Fibroblast of skin of right quadriceps (primary cell): ENCODE measurements at places on chromosomes 2 and 18.

DNA sequence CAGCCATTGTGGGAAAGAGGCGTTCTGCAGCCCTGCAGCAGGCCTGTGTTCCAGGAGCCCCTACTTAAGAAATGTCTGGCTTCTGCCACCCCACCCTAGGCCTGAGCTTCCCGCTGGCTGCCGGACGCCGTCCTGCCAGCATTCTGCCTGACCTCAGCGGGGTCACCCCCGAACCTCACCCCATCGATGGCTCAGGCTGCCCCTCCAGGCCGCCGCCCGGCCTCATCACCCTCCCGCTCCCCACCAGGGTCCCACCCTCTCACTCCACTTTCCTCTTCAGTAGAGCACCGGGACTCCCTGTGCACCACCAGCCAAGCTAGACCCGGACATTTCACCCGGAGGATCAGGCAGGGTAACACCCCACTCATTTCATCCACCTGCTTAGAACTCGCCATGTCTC lies 73.6 kb upstream of the SALL3 start:
- DNase-seq: no peak

GRCh38 chr2:68225119-68225632 lies 27.2 kb downstream of the PPP3R1 start:
- no peak for DNase-seq

DNA sequence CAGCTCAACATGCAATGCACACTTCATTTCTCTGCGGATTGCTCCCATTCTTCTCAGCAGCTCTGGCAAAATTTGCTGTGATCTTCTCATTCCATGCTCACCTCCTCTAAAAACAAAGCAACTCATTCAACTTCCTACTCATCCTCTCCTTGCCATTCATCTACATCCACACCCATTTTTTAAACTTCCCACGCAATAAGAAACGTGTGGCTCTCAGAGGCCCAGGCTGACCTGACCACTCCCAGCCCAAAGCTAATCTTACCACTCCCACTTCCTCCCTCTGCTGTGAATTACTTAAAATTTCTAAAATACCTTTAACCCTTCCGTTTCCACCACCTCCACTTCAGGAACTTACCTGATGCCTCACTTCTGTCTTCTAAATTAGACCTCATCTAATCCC lies 15.2 kb downstream of the ABCB11 start:
- DNase-seq: no peak

GRCh38 chr2:231169488-231169887 lies 28.9 kb upstream of the ARMC9 start:
- no peak for DNase-seq

DNA sequence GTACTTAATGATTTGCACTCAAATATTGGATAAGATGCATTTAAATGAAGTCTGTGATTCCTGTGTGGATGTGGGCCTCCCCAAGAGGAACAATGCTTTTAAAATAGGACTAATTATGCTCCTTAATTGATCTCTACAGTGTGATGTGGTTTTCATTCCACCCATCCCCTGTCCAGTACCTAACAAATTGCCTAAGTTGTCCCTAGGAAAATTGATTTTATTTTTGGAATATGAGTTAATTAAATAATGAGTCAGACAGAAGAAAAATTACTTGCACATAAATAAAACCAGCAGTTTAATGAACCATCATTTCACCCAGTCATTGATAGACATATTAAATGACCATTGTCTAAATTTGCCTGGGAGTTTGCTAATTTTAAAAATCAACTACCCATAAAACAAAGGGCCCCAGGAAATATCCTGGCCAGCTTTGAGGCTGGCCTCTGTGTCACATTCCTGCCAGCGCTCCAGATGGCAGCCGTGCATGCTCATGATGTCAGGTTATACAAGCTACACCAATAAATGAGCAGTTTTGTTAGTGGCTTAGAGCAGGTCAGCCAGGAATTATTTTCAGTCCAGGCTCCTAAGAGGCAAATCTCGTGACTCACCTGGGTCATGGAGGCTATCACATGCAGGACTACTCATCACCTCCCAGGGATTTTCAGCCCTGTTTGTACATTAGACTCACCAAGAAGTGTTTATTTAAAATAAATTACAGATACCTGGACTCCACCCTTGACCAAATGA lies 31.9 kb downstream of the ABHD3 start:
- DNase-seq: peak; percentile 11

DNA sequence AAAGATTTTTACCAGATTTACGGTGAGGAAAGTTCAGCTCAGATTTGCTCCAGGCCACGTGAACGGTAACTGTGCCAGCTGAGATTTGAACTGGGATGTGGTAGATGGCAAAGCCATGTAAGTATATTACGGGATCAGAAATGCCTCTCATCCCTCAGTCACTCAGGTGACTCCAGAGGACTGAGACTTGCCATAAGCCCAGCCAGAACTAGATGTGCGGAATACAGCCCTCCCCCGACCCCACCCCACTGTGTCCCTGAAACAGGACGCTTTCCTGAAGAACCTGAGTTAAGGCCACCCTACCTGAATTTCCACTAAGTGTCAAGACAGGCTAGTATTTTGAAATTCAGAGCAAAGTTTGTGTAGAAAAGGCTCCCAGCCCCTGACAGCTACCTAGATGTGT lies 1.3 kb upstream of the FHL2 start:
- no peak for DNase-seq

DNA sequence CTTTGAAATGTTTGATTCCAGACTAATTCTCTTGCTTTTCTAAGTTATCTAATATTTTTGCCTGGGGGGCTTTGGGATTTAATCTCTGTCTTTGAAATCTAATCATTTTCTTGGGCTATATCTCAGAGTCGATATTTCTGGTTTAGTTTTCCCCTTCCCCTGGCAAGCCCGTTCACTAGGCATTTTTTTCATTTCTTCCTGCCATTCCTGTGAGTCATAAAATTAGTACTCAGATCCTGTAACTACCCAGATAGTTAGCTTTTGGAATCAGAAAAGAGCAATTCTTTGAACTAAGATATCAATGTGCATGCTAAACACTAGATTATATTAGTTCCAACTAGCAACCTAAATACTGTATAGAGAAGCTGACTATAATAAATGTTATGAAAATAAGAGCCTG lies 29.4 kb upstream of the RNF149 start:
- DNase-seq: peak; percentile 44

- DNase-seq: no peak
These were observed 3.0 kb downstream of the TTC32 start for GRCh38 chr2:19898592-19899329.

DNA sequence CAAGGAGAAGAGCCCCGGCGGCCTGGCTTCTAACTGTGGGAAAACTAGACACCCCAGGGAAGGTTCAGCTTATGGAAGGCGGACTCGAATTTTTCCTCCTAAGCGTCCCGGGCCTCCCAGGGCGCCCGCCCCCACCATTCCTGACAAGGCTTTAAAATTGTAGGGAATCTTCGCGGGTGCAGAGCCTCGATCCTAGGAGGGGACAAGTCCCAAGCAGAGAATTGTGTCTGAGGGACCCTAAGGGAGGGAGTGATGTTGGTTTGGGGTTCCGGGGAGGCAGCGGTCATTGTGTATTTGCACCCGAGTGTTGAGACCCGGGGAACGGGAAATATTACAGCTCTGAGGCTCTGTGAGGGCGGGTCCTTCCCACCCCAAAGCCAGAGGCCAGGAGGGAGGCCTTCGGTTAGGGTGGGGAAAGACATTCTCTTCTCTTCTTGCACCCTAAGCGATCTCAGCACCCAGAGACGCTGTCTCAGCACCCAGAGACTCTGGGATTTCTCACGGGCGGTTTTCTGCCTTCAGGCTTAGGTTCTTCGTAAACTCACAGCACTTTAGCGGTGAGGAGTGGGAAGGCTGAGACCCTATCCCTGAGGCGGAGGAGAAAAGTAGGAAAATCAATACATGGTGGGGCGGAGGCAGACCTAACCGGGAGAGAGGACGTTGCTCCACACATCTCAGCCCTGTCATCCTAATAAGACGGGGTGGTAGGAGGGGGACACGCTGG lies 7.6 kb downstream of the OSR1 start:
- DNase-seq: no peak
